ENCODE measurements at places on chromosomes 7 and 10. TPM values are rescaled to one million over a fixed set of nuclear protein-coding genes. Genes with fewer than 3 reads are reported as not detected.

DNA sequence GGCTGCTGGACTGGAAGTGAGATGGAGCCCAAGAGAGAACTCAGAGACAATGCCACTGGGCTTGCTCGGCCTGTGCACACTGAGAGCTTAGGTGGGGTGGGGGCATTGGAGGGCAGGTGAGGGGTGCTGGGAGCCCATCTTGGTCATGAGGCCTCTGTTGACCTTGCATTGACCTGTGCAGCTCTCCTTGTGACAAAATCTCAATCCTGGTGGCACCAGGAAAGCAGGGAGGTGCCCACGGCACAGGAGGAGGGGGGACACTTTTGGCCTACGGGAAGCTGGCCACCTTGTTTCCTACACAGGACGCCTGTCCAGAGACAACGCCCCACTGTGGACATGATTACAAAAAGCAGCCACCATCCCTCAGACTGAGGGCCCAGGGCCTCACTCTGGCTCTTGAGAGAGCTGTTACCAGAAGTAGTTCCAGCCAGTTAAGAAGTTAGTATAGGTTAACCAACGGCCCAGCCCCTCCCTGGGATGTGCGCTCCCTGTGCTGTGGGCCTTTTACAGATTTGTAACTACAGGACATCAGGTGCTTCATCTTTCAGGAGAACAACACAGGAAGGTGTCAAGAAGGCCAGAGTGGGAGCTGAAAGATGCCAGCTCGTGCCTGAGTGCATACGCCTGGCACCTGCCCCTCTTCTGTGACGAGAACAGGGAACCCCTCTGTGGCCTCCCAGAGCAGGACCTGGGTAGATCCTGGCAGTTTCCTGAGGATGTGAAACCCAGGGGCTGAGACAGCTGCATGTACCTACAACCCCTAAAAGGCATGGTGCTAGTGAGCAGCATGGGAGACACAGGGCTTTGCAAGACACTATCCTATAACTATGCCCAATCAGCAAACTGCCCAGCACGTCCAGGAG, 10.3 kb downstream of the PKD1L1 start:
- DNase-seq, result no peak

DNA sequence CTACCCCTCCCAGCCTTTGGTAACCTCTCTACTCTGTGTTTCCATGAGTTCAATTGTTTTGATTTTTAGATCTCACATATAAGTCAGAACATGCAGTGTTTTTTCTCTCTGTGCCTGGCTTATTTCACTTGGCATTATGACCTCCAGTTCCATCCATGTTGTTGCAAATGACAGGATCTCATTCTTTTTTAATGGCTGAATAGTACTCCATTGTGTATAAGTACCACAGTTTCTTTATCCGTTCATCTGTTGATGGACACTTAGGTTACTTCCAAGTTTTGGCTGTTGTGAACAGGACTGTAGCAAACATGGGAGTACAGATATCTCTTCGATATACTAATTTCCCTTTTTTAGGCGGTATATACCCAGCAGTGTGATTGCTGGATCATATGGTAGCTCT, 141.6 kb downstream of the LRRC4 start:
- DNase-seq, result no peak

DNA sequence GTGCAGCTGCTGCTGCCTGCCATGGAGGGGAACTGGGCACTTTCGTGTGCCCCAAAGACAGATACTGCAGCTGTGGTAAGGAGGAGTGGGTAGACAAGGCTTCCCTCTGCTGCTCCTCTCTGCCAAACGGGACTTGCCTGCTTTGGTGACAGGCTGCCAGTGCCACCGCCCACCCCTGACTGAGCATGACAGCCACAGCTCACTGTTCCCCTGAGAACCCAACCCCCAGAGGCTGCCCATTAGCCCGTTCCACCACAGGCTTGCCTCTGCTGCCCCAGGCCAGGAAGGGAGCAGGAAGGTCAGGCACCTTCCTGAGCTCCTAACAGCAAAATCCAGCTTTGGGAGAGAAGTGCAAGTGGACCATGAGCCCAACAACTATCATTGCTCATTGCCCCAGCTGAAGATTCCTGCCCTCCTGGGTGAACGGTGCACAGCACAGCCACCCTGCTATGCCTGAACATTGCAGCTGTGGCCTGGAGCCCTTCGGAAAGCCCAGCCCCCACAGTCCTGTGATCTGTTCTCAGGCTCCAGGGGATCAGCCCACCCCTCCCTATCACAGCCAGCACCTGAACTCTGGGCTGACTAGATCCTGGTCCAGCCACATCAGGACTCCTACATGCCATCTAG, 58.7 kb upstream of the ANTXRL start:
- no peak for DNase-seq

DNA sequence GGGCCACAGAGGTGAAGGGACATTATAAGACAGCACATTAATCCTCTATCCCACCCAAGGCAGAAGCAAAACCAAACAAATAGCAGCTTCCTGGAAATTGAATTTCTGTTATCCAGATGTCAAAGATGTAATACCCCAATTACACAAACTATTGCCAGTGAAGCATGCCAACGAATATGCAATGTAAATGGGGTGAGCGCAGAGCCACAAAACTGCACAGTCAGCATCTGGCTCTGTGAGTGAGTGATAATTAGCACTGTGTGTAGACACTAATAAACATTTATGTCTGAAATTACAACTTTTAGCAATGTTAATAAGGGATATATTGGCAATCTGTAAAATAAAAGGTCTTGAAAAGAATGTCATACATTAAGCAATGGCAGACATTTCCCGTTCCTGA, 3.2 kb downstream of the BEND7 start:
- no peak for DNase-seq

- DNase-seq, result no peak
Measured at GRCh38 chr10:46218921-46219320, 67.9 kb upstream of the ANTXRL start.

The FGFR2 gene
- 30.3 TPM for total RNA-seq

DNA sequence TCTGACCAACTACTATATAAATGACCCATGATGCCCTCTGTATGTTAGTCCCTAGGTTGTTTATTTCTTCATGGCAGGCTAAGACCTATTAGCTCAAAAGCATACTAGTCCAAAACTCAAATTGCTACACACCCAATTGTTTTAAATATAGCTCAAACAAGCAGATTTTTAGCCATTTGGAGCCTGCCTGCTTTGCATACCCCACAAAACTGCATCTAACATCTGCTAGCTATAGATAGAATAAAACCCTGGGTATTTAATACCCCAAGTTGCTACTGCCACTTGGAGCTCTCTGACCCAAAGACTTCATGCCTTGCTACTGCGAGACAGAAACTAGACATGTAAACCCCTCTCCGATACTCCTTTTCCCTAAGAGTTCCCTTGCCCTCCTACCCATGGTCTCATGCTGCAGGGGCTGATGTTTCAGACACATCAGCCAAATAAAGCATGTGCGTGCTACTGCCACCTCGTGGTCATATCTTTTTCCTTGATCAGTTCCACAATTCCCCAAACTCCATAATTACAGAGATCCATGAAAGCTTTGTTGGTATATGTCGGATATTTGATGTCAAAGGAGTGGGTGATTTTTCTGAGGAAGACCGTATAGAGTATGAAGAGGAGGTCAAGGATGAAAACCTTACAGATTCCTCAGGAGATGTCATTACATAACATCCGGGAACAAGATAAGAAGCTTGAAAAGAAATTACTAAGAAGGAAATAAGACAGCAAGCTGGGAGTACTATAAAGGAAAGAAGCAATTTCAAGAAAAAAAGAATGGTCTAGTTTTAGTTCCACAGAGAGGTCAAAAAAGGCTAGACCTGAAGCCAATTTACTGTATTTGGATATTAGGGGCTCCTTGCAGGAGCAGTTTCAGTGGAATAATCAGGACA, 386.6 kb downstream of the SH2D4B start:
- DNase-seq, result no peak

- no peak for DNase-seq
Measured at GRCh38 chr10:114755537-114755936, 66.0 kb upstream of the FHIP2A start.

DNA sequence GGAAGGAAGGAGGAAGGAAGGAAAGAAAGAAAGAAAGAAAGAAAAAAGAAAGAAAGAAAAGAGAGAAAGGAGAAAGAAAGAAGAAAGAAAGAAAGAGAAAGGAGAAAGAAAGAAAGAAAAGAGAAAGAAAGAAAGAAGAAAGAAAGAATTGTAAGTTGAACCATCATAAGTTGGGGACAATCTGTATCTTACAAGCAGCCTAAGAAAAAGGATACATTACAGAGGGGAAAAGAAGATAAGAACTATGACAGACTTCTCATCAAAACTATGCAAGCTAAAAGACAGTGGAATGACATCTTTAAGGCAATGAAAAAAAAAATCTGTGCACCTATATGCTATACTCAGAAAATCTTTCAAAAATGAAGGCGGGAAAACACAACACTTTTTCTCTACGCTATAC, 50.3 kb upstream of the SP4 start:
- no peak for DNase-seq

The OPN1SW gene
- not detected for total RNA-seq

- DNase-seq, result no peak
Measured at GRCh38 chr10:67788028-67788886, 49.7 kb downstream of the DNAJC12 start.
